ENCODE measurements at places on chromosomes 5 and 9.

DNA sequence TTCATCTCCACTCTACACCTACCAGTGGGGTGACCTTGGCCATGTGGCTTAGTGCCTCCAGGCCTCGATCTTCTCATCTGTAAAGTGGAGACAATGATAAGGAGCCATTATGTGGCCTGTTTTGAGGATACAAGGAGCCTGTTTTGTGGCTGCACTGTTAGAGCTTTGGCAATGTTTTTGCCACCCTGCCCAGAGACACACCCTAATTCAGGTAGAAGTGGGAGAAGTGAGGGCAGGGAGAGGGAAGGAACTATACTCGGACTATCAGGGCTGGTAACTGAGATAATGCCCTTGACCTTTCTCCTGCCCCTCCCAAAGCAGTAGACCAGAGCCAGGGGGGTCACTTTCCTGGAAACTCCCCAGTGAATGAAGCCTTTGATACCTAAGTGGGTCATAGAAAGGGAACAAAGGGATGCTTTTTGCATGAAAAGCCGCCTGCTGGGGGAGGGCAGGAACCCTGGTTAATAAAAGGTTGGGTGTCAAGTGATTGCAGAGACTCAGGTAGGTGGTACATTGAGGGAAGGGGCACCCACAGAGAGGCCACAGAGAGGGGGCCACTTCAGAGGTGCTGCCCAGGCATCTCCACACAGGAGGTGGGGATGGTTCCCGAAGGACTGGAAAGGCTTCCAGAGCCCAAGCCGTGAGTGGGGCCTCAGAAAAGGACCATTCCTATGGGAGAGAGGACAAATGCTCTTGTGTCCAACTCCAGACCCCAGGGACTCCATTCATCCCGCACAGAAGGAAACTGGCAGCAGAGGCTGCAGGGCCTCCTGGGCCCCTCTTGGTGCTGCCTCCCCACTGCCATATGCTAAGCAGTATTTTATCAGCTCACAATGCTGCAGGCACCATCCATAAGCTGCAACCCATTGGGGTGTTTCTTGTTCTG lies 42.3 kb upstream of the VDAC1 start:
- DNase-seq = no peak

GRCh38 chr9:84615544-84615943 lies 54.0 kb upstream of the NTRK2 start:
- no peak for DNase-seq

GRCh38 chr9:99107421-99107820 lies 2.5 kb downstream of the TGFBR1 start:
- no peak for DNase-seq

GRCh38 chr9:122822056-122822455 lies 6.3 kb downstream of the PDCL start:
- DNase-seq = no peak

- no peak for DNase-seq
These were observed 10.5 kb downstream of the ARSB start for GRCh38 chr5:78974601-78975000.

Measured in inflammatory macrophage treated with lipopolysaccharide for 4 hours (primary cell).